ENCODE measurements at places on chromosomes 3 and 15. TPM values are rescaled to one million over a fixed set of nuclear protein-coding genes. Genes with fewer than 3 reads are reported as not detected.

Gene KLHL40
- total RNA-seq = not detected

Gene SLC15A2
- 4.7 TPM for total RNA-seq

Gene TATDN2
- 18.8 TPM for total RNA-seq

Gene SLC28A2
- total RNA-seq = not detected

Gene SI
- not detected for total RNA-seq

Gene THSD4
- total RNA-seq = 22.6 TPM

Gene CPNE9
- total RNA-seq = not detected

Gene ACAP2
- 45.6 TPM for total RNA-seq

Gene SLC2A2
- total RNA-seq = 13.0 TPM

Gene C2CD4B
- 0.70 TPM for total RNA-seq

Gene B2M
- total RNA-seq = 3,472 TPM

Gene RABL3
- 42.7 TPM for total RNA-seq

Gene WDR49
- 0.50 TPM for total RNA-seq

Gene ISL2
- 0.05 TPM for total RNA-seq

Gene ATP2C1
- 348 TPM for total RNA-seq

Gene GP9
- not detected for total RNA-seq

GRCh38 chr15:68801572-68802148 lies 19.0 kb downstream of the ANP32A start:
- no peak for DNase-seq

DNA sequence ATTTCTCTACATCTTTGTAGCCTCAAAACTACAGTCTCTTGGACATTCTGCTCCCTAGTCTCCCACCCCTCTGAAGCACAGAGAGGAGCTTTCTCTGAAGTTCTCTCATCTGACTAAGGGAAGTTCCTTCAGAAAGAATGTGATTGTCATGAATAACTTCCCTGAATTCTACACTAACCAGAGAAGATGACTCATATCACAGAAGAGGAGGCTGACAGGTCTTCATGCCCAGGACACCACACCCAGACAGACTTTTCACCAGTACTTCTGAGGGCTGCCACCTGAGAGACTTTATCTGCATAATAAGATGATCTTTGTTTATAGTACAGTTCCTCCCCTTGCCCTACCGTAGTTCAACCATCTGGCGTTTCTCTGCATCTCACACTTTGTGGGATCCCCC lies 52.8 kb downstream of the CDIN1 start:
- peak; percentile 84 for DNase-seq

- no peak for DNase-seq
Measured at GRCh38 chr3:9862391-9863057, 17.5 kb downstream of the CIDEC start.

DNA sequence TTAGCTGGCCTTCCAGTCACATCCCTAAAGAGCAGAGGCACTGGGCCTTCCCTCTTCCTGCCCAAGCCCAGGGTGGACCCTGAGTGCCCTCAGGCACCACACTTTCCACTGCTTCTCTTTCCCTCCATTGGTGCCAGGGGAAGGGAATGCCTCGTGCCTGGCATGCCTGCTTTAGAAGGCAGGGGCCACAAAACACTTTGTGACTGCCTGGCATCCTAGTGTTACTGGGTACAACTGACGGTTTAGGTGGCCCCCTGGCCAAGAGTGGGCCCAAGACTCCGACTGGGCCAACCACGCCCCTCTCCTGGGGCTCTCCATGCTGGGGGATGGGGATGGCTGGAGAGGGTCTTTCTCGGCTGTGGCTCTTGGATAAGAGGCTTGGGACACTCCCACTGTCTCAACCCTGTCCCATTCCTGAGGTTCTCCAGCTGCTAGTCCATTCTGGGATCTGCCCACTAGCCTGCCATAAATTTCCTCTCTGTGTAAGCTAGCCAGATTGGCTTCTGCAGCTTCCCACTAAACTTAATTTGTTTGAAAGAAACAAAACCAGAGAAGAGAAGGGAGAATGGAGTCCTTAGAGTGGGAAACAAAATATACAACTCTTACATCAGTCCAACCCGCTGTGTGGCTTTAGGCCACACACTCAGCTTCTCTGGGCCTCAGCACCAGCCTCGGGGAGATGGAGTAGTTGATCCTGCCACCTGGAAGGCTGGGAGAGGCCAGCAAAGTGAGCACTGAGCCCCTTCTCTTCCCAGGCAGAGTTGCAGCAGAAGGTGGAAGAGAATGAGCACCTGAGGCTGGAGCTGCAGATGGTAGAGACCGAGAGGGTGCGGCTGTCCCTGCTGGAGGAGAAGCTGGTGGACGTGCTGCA lies 24.1 kb upstream of the GP9 start:
- no peak for DNase-seq

- peak; percentile 9 for DNase-seq
Measured at GRCh38 chr3:155031186-155031585, 48.9 kb upstream of the MME start.

GRCh38 chr3:145251311-145251710 lies 909.7 kb downstream of the PLOD2 start:
- no peak for DNase-seq

- peak; percentile 41 for DNase-seq
Measured at GRCh38 chr3:101913168-101913567, 63.9 kb downstream of the NFKBIZ start.

DNA sequence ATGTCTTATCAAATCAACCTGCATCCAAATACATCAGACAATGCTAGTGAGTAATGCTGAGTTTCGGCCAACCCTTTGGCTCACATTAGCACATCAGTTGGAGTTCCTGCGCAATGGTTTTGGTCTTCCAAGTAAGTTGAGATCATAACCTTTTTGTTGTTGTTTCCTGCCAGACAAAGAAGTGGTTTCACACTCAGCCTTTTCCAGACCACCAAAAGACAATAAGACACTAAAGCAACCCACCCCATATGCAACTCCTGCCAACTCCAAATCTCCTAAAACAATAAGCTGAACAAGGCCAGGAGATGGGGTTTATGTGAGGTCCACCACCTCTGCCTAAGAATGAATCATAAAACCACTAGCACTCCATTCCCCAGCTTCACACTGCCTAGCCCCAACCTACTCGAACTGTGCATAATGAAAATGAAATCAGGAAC lies 177.0 kb downstream of the ERC2 start:
- DNase-seq = peak; percentile 96

DNA sequence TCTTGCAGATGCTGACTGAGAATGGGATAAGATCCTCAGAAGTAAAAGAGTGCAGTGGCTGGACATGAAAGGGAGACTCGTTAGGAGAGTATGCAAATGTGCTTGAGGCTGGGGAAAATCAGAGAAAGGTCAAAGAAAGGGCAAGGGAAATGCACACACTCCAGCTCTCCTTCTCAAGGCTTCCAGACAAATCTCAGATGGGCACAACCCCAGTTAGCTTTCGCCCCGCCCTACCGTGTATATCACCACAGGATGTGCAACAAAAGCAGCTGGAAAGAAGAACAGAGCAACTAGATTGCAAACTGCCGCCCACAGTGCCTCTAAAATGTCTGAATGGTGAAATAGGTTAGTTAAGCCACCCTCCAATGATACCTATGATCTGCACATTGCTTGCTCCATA lies 63.9 kb downstream of the CERS3 start:
- no peak for DNase-seq

GRCh38 chr15:73328149-73328820 lies 40.5 kb downstream of the HCN4 start:
- no peak for DNase-seq

DNA sequence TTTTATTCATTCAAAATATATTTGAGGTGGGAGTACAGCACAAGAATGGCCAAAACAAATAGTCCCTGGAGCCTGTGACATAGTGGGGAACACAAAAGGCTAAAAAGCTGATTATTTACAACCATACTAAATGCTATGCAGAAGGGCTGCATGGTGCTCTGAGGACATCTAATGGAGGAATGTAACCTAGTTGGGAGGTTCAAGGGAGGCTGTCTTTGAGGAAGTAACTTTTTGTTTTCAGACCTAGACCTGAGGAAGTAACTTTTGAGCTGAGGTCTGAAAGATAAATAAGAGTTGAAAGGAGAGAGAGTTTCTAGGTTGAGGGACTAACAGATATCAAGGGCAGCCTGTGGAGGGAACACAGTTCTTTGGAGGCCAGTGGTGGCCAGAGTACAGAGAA lies 34.8 kb upstream of the RASA2 start:
- peak; percentile 56 for DNase-seq

GRCh38 chr3:180181387-180181786 lies 144.7 kb upstream of the PEX5L start:
- no peak for DNase-seq

GRCh38 chr3:32334675-32335074 lies 57.0 kb upstream of the CMTM7 start:
- no peak for DNase-seq
